CD8-positive, alpha-beta memory T cell (primary cell): ENCODE measurements at places on chromosomes 2 and 18. TPM values are rescaled to one million over a fixed set of nuclear protein-coding genes. Genes with fewer than 3 reads are reported as not detected.

DNA sequence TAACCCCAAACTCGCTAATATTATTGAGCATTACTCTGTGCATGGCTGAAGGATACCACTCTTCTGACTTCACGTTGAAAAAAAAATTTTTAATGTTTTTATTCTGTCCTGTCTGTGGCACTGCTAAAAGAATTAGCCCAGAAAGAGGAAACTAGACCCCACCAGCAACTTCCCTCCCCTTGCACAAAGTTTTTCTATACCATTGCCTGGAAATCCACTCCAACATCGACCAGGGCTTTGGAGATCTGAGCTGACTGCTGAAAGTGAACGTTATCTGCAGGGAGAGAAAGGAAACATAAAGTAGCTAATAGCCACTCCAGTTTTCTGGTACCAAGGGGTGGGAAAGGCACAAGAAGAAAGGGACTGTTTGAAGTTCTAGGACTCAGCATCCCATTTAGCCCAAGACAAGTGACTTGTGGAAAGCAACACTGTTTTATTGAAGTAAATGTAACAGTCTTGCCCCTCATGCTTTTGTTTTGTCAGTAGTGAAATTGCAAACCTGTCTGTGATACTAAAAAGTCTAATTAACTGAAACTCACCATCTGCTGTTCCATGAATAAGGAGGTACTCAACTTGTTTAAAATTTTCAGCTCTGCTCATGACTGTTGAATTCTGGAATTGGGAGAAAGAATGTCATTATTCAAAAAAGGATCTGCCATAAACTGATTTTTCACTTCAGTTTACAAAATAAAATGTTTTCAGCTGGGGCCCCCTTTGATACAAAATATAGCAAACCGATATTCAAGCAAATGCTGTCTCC, 79.1 kb downstream of the DPP4 start:
- H3K27me3 ChIP-seq: no peaks in the 10 kb centered on the region
- no peaks in the 10 kb centered on the region for H3K36me3 ChIP-seq
- H3K27ac ChIP-seq: no peak overlapping the region
- peak overlapping the region; percentile 22 for H3K4me3 ChIP-seq

PROKR1 gene
- 0.09 TPM for total RNA-seq

DNA sequence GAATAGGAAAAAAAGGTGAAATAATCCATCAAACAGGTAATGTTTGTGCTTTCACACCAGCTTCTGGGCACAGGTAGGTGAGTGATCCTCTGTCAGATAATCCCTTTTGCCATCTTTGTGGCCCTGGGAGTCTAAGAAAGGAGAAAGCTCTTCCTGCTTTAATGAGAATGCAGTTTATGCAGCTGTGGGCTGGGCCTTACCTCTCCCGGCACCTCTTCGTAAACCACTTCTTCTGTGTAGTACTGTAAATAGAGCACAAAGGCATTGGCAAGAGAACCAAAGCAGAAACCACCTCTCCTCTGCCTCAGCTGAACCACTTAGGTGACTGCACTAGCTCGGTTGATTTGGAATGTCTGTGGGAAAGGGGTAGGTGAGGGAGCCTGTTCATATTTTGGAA, 4.9 kb downstream of the NEB start:
- H3K36me3 ChIP-seq: no peaks in the 10 kb centered on the region
- DNase-seq: no peak
- no peak overlapping the region for H3K27ac ChIP-seq
- H3K27me3 ChIP-seq: no peaks in the 10 kb centered on the region
- no peak overlapping the region for H3K4me3 ChIP-seq

- no peaks in the 10 kb centered on the region for H3K4me1 ChIP-seq
- no peaks in the 10 kb centered on the region for H3K27me3 ChIP-seq
- DNase-seq: no peak
- no peak overlapping the region for H3K4me3 ChIP-seq
- no peak overlapping the region for H3K27ac ChIP-seq
These were observed 59.3 kb upstream of the B3GNT7 start for GRCh38 chr2:231336236-231336635.
